ENCODE measurements at places on chromosomes 2 and 18.

DNA sequence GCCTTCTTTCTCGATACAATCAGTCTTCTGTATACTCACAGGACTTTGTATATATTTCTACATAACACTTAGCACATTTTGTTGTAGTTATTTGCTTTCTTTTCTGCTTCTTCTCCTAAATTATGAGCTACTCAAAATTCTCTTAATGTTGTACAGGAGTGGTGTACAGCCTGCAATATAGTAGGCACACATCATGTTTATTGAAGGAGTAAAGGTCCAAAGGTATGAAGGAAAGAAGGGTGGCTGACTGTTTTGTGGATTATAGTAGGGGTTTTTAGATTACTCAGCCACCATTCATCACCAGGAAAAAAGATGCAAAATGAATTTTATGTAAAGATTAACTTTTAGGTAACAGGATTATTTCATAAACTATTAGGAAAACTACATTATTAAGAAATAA, 54.1 kb downstream of the C18orf54 start:
- no peak for DNase-seq

DNA sequence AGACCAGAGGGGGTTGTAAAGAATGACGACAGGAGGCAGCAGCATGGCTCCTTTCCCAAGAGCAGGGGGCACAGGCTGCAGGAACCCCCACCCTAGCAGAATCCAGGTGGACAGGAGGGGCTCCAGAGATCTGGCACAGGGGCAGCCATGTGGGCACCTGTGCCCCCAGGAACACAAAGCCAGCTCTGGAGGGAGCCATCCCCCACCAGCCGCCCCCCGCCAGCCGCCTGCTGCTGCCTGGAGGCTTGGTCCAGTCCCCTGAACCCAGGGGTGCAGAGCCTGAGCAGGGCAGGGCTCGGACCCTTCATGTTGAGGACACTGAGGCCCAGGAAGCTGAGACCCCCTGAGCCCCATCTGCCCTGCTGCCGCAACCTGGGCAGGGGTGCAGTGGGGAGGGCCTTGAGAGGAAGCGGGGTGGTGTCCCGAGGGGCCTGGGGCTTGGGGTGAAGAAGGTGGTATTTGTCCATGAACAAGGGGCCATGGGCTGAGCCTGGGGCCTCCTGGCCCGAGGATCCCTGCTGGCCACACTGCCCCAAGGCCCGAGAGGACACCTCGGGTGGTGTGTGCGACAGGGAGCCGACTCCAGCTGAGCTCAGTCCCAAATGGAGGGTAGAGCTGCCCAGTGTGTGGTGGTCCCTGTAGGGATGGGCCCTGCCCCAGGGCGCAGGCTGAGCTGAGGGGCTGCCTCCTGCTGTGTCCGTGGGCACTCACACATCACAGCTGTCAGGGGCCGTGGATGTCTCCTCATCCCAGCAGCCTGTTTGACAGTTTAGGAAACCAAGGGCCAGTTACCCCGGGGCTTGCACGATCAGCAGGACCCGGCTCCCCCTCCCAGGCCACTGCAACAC, 39.8 kb upstream of the SNED1 start:
- no peak for DNase-seq

GRCh38 chr2:8597559-8598225, 84.2 kb upstream of the ID2 start:
- no peak for DNase-seq

GRCh38 chr2:23924589-23925359, 2.1 kb downstream of the ATAD2B start:
- no peak for DNase-seq

DNA sequence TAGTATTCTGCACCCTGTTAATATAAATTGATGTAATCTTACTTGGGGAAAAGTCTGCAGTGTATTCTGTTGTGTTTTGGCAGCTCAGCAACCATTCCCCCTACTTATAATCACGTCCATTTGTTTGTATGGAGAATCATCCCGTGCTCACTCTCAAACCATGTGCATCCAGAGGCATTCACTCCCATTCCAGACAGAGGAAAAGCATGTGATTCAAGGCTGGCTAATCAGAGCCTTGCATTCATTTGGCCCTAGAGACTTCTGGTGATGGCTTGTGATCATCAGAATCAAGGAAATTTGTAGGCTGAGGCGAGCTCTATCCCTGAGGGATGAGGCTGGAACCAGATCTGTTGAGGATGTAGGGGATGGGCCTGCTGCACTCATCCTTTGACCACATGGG, 5.1 kb upstream of the WIPF1 start:
- DNase-seq = peak; percentile 82

DNA sequence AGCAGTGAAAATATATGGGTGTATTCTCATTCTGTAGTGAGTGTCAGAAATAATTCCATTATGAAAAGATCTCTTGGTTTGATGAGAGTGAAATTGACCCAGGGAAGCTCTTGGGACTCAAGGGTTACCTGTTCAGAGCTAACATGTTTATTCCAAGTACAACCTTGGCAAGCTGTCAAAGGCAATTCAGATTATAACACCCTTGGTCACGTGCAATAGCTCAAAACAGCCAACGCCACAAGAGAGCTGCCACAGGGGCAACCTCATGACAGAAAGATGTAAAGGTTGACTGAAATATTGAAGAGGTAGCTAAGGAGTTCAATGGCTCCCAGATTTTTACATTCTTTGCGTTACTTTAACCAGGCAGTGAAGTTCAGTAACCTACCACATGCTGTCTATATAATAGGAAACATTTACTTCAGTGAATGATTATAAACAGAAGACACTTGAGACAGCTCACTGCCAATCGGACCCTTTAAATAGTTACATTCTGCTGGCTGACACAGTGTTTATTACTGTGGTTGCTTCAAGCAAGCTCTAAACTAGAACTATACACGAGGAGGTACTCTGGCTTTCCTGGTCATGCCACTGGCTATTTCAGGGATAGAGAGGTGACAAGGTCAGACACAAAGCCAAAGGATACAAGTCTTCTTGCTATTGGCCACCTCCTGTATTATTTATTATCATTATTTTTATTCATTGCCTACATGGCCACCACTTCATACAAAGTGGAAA, 187.3 kb downstream of the PID1 start:
- DNase-seq = no peak

All from pons (tissue), 1 donor.